NCI-H524 treated with DMSO at 0.1 percent for 48 hours (cell line): ENCODE measurements at places on chromosomes 6 and 20.

DNA sequence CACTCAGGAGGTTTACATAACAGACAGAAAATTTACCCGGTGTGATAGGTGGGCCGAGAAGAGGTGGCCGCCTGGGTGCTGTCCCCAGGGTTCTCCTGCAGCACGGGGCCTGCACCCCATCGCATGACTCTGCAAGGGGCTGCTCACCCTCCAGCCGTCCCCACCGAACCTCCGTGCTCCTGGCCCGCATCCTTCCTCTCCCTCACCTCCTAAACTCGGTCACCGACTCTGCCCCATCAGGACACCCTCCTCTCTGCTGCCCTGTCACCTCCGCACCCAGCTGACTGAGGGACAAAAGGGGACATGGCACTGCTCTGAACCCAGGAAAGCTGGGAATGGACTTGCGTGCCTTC lies 147.6 kb downstream of the SYNDIG1 start:
- no peak for DNase-seq

DNA sequence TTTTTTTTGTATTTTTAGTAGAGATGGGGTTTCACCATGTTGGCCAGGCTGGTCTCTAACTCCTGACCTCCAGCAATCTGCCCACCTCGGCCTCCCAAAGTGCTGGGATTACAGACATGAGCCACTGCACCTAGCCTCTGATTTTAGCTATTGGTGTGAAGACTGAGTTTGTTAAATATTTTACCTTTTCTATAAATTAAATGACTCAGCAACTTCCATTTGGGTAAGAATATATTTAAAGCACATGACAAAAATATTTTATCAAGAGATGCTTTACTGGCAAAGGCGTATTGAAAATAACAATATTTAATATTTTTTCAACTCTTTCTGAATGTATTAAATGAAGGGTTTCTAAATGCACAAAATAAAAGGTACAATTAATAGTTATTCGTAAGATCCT lies 158.7 kb upstream of the AGPAT4 start:
- DNase-seq = no peak

DNA sequence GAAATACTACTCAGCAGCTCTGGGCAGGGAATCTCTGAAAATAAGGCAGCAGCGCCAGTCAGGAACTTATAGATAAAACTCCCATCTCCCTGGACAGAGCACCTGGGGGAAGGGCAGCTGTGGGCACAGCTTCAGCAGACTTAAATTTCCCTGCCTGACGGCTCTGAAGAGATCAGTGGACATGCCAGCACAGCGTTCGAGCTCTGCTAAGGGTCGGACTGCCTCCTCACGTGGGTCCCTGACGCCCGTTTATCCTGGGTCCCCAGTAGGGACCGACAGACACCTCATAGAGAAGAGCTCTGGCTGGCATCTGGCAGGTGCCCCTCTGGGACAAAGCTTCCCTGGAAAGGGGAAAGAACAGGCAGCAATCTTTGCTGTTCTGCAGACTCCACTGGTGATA lies 59.0 kb downstream of the COL21A1 start:
- no peak for DNase-seq

DNA sequence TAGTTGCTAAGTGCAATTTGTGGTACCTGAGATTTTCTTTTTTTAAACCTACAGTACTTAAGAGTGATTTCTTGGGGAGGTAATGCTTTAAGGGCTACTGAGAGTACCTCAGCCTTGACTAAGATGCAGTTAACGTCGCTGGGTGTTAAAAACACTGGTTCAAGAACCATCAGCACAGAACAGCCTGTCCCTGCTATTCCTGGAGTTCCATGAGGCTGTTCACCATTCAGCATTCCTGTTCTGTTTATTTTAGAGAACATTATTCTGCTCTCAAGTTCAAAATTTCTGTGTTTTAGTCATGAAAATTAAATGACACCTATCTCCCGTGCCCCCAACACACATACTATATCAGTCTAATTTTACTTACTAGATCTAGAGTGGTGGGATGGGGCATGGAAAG lies 1.7 kb upstream of the PRELID3B start:
- DNase-seq = no peak

- DNase-seq = no peak
Observed at GRCh38 chr6:41170547-41171160, 7.7 kb upstream of the TREM2 start.
